ENCODE measurements at places on chromosomes 1 and 21.

- DNase-seq = no peak
Observed at GRCh38 chr1:246068619-246069509, 438.2 kb downstream of the SMYD3 start.

- no peak for DNase-seq
Observed at GRCh38 chr21:35046263-35046624, 2.9 kb downstream of the RUNX1 start.

- no peak for DNase-seq
Observed at GRCh38 chr1:65323246-65323645, 13.9 kb downstream of the DNAJC6 start.

DNA sequence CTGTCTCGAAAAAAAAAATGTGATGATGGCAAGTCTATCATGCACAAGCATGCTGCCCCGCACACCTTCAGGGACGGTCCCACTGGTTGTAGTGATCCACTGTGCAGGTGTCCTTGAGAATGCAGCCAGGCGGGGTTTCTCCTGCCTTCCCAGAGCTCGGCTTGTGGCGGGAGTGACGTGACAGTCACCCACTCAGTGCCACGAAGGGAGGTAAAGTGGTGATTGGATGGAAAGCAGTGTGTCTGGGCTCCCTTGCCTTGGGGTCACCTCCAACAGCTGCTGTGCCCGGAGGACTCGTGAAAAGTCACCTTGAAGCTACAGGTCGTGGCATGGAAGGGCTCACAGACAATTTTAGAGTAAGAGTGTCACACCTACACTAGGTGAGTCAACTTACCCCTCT lies 33.5 kb upstream of the TRIM17 start:
- DNase-seq = no peak

- no peak for DNase-seq
Observed at GRCh38 chr1:157134442-157134841, 3.8 kb downstream of the ETV3 start.

- no peak for DNase-seq
Observed at GRCh38 chr1:34353409-34353808, 176.7 kb downstream of the C1orf94 start.

GRCh38 chr1:109792056-109792831 lies 28.5 kb upstream of the EPS8L3 start:
- peak; percentile 94 for DNase-seq

- DNase-seq = no peak
Observed at GRCh38 chr1:17021896-17022295, 10.2 kb upstream of the ATP13A2 start.

DNA sequence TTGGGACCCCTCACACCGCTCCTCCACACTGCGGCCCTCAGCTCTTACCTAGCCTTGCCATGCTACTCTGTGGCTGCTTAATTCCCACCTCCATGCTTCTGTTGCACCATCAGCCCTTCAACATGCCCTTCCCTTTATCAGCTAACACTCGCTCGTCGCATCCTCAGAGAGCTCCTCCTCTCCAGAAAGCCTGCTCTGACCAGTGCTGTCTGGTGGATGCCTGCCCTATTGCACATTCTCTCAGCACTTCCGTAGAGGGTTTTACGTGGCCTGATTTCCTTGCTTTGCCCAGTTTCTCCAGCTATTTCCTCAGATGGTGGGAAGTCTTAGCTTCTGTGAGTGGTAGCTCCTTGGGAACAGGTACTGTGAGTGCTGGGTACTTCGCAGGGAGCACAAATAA lies 10.3 kb upstream of the LAD1 start:
- DNase-seq = peak; percentile 6

Data from fibroblast of villous mesenchyme (primary cell).